ENCODE measurements at places on chromosomes 12 and 14.

- no peak for DNase-seq
Measured at GRCh38 chr14:87492561-87492960, 500.4 kb downstream of the GALC start.

- DNase-seq = no peak
Measured at GRCh38 chr12:122593910-122594309, 66.9 kb downstream of the KNTC1 start.

DNA sequence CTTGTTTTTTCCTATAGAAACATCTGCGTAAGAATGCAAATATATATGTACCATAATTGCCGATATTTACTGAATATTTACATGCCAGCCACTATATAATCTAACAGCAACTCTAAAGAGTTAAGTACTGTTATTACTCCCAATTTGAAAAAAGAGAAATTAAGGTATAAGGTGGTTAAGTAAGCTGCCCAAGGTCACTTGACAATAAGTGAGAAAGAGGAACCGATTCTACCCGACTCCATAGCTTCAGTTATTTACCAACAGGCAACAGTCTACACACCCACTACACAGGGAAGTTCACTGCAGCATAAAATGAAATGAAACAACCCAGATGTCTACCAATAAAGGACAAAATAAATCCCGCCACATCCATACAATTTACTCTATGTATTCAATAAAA lies 1.1 kb downstream of the MIS18BP1 start:
- no peak for DNase-seq

GRCh38 chr12:94690198-94690771 lies 39.9 kb upstream of the TMCC3 start:
- no peak for DNase-seq

DNA sequence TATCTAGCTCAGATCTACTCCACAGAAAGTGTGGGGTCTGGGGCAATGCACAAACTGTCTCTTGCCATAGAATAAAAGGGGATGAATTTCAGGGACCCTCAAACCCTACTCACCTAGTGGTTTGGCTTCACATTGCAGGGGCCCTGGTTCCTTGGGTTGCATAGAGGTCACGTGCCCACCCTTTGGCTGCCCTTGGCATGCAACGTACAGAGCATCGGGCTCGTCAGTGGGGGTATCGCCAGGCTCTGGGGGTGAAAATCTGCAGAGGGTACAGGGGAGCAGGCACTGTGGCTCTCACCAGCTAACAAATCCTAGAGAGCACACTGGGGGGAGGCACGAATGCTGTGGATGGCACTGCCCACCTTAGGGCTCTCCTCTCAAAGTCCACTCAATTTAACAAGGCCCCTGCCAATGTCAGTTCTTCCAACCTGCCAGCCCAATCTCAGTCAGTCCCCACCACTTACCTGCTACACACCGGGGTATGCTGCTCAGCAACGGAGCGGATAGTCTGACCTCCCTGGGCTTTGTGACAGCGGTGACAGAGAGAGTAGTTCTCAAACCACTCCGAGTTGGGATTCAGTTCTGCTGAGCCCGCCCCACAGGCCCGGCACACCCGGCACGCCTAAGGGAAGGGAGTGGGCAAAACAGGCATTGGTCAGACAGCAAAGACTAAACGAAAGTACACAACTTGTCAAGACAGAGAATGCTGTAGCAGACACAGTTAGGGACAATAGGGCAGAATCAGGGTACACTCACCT lies 8.0 kb downstream of the KMT2D start:
- no peak for DNase-seq

DNA sequence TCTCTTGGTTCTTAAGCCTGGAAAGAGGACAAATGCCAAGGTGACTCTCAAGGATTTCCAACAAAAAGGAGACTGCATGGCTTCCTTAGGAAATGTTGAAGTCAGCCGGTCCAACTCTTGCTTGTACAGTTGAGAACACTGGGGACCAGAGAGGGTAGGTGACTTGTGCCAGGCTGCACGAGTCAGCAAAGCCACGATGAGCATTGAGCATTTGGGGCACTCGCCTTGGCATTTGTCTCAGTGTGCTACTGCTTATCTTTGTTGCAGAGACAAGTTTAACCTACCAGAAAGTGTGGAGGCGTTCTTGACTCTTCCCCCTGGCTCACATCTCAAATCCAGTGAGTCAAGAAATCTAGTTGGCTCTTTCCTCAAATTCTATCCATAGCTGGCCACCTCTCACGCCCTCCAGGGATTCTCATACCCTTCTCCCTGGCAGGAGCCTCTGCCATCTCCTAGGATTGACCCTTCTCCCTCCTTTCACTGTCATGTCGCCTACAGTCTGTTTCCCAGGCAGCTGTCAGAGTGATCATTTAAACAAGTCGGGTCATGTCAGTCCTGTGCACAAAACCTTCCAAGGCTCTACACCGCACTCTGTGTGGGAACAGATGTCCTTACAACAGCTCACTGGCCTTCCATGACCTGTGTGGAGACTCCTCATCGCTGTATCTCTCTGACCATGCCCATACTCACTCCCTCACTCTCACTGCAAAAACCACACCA lies 17.2 kb upstream of the KRT83 start:
- DNase-seq = no peak

GRCh38 chr12:50241178-50241577 lies 42.1 kb downstream of the LIMA1 start:
- no peak for DNase-seq

DNA sequence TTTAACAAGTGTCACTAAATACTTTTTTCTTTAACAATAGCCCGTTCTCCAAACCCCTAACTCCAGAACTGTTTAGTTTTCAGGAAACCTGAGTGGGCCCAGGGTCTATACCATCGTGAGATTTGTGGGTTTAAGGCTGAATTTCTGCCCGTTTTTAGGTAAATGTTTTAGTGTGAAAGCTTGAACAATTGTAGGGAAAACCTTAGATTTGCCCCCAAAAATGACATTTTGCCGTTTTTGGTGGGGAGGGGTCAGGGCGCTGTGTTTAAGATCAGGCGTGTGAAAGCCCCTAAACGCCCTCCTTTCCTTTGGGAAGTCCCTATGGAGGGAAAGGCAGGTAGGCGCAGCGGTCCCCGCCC lies 320 bp upstream of the PRPF39 start:
- no peak for DNase-seq

- no peak for DNase-seq
Measured at GRCh38 chr12:27524839-27525753, 1.1 kb downstream of the PPFIBP1 start.
